Natural killer cell (primary cell): ENCODE measurements at places on chromosomes 1 and 21. TPM values are rescaled to one million over a fixed set of nuclear protein-coding genes. Genes with fewer than 3 reads are reported as not detected.

GRCh38 chr21:29827236-29827635, 112.6 kb downstream of the GRIK1 start:
- H3K4me3 ChIP-seq: no peak overlapping the region
- no peaks in the 10 kb centered on the region for H3K36me3 ChIP-seq
- no peak for DNase-seq
- no peaks in the 10 kb centered on the region for H3K27me3 ChIP-seq
- H3K27ac ChIP-seq: no peak overlapping the region

DNA sequence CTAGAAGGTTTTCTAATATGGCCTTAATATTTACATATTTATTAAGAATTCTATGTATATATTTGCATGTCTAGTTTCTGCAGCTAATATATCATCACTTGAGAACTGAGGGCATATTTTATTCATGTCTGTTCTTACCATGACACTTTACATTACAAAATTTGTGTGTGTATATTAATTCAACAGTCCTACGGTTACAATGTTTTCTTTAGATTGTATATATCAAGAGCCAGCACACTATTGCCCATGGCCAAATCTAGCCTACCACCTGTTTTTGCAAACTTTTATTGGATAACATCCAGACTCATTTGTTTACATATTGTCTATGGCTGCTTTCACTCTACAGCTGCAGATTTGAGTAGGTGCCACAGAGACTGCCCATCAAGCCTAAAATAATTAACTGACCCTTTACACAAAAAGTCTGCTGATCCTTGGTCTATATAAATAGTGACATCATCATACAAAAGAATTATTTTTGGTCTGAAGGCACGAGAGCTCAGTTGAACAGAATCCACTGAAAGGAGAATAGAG, 577.4 kb upstream of the PBX1 start:
- no peaks in the 10 kb centered on the region for H3K36me3 ChIP-seq
- H3K27ac ChIP-seq: no peak overlapping the region
- no peak for DNase-seq
- H3K27me3 ChIP-seq: no peaks in the 10 kb centered on the region
- no peaks in the 10 kb centered on the region for H3K4me1 ChIP-seq

GRCh38 chr1:99438656-99439230, 174.5 kb downstream of the PLPPR4 start:
- H3K27ac ChIP-seq: no peak overlapping the region
- H3K36me3 ChIP-seq: no peaks in the 10 kb centered on the region
- DNase-seq: no peak
- no peaks in the 10 kb centered on the region for H3K4me1 ChIP-seq
- no peak overlapping the region for H3K4me3 ChIP-seq
- H3K27me3 ChIP-seq: no peaks in the 10 kb centered on the region

SLC9C2 gene
- not detected for total RNA-seq

CXADR gene
- total RNA-seq: not detected

C21orf58 gene
- total RNA-seq: 4.0 TPM

B3GALT2 gene
- total RNA-seq: not detected
